ENCODE measurements at places on chromosomes 2 and 18. TPM values are rescaled to one million over a fixed set of nuclear protein-coding genes. Genes with fewer than 3 reads are reported as not detected.

Gene LINC00305
- total RNA-seq = not detected

Gene SULT1C4
- 0.31 TPM for total RNA-seq

Gene AMER3
- not detected for total RNA-seq

- DNase-seq = no peak
- peak overlapping the region; percentile 96 for H3K27ac ChIP-seq
- H3K4me1 ChIP-seq = peaks cover 30% of the 10 kb centered on the region
- no peaks in the 10 kb centered on the region for H3K36me3 ChIP-seq
Measured at GRCh38 chr2:102226612-102227391, 40.0 kb downstream of the IL1RL2 start.

DNA sequence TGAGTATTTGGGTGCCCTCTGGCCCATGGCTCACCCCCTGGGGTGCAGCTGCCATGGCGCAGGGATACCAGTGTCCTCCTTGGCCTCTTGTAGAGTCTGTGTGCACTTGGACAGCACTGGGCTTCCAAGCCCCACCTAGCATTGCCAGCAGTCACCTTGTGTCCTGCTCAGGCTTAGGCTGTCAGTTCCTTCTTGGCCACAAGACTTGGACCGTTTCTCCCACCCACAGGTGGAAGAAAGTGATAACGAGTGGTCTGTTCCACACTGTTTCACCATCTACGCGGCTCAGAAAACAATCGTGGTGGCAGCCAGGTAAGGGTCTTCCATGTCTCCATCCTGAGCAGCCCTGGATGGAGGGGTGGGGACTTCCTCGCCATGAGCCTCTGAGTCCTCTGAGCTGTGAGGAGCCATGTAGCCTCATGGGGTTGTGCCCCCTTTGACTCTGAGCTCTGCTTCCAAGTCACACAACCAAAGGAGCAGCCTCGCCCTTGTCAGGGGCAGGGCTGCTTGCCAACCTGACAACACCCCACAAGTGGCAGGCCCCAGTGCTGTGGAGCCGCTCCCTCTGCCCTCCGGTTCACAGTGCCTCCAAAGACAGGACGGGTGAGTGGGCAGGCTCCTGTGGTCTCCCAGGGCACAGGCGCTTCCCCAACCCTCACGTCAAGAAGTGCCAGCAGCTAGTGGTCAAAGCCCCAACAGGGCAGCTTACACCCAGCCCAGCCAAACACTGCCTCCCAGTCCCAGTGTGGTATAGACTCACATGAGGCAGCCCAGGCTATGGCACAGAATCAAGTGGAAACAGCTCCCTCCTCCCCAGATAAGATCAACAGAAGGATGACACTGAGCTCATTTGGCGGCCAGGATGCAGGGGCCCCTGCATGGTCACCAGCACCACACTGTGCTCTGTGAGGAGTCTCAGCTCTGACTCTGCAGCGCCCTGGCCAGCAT is 18.4 kb downstream of the STK25 start:
- DNase-seq = no peak
- no peaks in the 10 kb centered on the region for H3K36me3 ChIP-seq
- H3K27me3 ChIP-seq = no peaks in the 10 kb centered on the region
- no peak overlapping the region for H3K27ac ChIP-seq

- no peaks in the 10 kb centered on the region for H3K4me1 ChIP-seq
- H3K4me3 ChIP-seq = no peak overlapping the region
- no peaks in the 10 kb centered on the region for H3K36me3 ChIP-seq
- H3K27me3 ChIP-seq = peaks cover 9% of the 10 kb centered on the region
- no peak for DNase-seq
- H3K27ac ChIP-seq = no peak overlapping the region
Measured at GRCh38 chr18:10919851-10920250, 229.5 kb downstream of the PIEZO2 start.

- H3K27ac ChIP-seq = no peak overlapping the region
- H3K4me3 ChIP-seq = no peak overlapping the region
- no peaks in the 10 kb centered on the region for H3K36me3 ChIP-seq
- H3K4me1 ChIP-seq = no peaks in the 10 kb centered on the region
- no peaks in the 10 kb centered on the region for H3K27me3 ChIP-seq
Measured at GRCh38 chr2:49225126-49225525, 70.8 kb upstream of the FSHR start.
